BJ (cell line): ENCODE measurements at places on chromosomes 16 and 17. TPM values are rescaled to one million over a fixed set of nuclear protein-coding genes. Genes with fewer than 3 reads are reported as not detected.

DNA sequence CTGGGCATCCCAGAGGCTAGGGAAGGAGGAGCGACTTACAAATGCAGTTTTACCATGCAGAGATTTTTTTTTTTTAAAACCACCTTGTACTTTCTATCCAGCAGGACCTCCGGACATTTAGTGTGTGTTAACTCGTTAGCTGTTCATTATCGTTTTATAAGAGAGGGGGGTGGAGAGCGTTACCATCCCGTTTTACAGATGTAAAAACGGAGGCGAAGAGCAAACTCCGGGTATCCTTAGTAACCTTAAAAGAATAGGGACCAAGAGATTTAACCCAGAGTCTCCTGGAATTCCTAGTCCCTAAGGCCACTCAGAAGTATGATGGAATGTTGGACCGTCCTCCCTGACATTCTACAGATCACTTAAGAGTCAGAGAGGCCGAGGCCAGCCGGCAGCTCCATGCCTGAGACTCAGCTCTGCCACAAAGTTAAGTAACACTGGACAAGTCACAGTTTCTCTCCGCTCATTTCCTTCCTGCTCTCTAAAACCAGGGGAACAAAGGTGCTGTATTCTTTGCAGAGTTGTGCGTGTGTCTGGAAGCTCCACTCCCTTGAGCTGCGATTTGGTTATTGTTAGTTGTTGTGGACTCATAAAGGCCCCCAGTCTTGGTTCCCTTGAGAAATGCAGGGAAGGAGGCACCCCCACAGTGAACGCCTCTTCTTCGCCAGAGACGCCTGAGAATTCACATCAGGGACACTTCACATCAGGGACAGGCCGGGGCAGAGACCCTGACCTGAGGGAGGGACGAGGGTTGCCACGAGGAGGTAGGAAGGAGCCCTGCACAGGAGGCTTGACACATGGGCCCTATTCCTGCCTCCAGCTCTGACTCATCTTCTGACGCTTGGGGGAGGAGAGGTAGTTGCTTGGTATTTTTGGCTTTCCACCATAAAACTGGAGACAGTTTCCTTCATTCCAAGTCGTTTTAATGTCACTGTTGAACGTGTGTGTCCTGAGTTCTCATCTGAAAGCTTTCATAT is 1.2 kb downstream of the DUSP14 start:
- DNase-seq, result peak; percentile 63

The KRTAP2-3 gene
- polyA plus RNA-seq, result 1.3 and 1.4 TPM in 2 replicates

GRCh38 chr17:39335704-39336223 is 65.7 kb downstream of the FBXL20 start:
- no peak for DNase-seq

The UNC13D gene
- 0.28 and 0.40 TPM in 2 replicates for polyA plus RNA-seq

DNA sequence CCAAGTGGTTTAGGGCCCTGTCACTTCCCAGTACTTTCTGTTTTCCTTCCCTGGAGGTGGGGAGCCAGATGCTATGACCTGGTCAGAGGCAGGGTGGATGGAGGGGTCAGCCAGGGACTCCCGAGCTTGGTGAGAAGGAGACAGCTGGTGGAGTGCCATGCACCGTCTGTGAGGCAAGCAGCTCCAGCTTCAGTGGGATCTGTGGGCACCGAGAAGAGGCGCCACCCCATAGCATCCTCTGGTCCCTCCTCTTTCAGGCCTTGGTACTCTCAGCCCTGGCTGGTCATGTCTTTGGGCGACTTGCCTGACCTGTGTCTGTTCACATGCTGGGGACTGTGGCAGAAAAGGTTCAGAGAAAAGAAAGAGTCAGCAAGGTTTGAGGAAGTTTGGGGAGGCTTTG is 299.3 kb upstream of the N4BP1 start:
- DNase-seq, result no peak

DNA sequence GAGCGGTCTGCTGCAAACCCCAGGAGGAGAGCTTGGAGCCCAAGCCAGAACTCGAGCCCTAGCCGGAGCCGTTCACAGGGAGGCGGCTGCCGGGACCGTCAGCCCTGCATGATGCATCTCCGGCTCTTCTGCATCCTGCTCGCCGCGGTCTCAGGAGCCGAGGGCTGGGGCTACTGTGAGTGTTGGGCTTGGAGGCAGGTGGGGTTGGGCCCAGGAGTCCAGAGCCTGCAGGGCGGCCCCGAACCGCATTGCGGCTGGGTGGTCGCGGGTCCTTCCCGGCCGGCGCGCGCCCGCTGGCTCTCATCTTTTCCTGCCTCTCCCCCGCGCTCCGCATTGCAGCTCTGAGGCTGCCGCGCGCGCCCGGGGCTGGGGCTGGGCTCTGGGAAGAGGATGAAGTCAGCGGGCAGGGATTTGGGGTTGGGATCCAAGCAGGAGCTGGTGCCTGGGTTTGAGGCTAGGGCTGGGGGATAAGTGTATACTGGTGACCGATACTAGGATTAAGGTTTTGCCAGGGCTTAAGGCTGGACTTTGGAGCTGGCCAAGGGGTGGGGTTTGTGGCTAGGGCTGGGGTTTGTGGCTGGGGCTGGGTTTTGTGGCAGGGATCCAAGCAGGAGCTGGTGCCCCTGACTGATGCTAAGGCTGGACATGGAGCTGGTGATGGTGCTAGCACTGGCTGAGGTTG is 532 bp downstream of the CNTNAP1 start:
- DNase-seq, result no peak

The IGSF6 gene
- polyA plus RNA-seq, result not detected in 2 replicates

- peak; percentile 7 for DNase-seq
Observed at GRCh38 chr16:51666821-51667220, 515.8 kb upstream of the SALL1 start.

The HCRT gene
- polyA plus RNA-seq, result not detected in 2 replicates

DNA sequence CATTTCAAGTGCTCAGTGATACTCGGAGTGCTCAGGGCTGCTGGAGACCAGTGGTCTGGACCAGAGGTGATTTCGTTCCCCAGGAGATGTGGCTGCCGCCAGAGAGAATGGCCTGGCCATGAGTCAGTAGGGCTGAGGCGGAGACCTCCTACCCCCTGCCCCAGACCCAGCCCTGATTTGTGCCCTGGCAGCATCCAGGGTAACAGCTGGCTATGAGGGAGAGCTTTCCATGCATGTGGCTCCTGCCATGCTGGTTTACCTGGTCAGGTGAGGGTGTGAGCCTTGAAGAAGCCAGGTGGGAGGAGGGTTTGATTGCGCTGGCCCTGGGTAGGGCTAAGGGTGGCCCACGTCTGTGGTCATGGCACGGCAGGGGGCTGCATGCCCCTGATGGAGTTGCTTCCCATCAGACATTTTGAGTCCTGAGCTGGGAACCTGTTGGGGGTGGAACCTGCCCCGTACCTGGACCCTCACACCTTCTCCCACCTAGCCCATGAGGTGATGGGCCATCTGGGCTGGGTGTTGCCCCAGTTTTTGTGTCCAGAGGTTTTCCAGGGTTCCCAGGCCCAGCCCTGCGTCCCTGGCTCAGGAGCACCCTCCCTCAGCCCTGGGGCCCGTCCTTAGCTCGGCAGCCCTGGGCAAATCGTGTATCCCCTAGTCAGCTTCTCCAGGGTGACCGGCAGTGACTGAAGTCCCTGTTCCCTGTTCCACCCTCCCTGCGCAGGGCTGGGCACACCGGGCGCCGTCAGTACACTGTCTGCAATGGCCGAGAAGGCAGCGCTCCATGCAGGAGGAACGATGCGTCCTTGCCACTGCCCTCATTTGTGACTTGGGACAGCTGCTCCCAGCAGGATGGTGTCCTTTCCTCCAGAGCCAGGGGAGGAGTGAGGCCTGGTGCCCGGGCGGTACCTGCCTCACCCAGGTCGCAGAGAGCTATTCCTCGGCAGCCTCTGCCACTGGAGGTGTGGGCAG is 9.0 kb upstream of the CSNK1D start:
- DNase-seq, result no peak

- no peak for DNase-seq
Observed at GRCh38 chr17:31235110-31235509, 61.9 kb downstream of the OMG start.

DNA sequence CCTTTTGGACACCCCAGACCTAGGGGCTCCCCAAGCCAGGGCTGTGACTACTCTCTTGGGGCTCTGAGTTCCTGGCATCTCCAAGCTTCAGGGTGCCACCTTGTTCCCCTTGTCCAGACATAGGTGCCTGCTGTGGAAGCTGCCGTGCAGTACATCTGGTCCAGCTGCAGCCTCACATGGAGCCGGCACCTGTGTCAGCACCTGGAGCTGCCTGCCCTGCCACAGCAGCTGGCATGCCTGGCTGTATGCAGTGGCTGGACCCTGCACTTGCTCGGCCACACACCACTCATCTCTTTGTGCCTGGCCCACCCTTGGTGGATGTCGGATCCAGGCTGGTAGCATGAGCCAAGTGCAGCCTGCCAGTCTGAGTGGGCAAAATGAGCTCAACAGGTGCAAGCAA is 775.8 kb downstream of the CDH11 start:
- no peak for DNase-seq

DNA sequence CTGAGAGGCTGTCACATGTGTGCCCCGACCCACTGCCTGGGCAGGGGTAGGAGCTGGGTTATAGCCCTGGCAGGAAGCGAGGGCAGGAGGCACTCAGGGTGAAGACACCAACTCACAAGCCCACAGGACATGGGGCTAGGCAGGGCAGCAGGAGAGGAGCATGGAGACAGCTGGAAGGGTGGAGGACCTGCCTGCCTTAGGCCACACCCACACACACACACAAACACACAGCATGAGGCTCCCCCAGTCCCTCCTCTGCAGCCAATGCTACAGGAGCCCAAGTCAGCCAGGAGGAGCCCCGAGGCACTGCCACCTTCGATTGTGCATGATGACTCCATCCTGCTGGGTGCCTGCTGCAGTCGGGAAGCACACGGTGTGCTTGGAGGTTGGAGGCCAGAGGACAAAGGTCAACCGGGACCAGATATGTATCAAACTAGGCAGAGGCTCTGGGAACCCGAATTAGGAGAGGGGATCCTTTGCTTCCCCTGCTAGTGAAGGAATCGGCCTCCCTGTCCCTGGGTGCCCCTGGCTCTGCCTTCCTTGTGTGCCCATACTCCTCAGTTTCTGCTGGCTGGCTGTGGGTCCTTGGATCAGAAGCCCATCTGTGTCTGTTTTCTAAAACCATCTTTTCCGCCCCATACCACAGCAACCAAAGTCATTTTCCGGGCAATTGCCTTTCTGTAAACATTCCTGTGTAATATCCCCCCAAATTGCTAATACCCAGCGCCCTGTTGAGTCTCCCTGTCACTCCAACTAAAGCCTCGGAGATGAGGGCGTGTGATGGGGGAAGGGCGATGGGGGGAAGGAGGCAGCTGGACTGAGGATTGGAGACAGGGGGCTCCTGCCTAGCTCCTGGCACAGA is 20.5 kb downstream of the SRCIN1 start:
- no peak for DNase-seq

GRCh38 chr17:31513731-31514427 is 122.4 kb downstream of the RAB11FIP4 start:
- no peak for DNase-seq

- DNase-seq, result no peak
Observed at GRCh38 chr17:55228683-55229192, 36.0 kb upstream of the HLF start.

- DNase-seq, result no peak
Observed at GRCh38 chr17:28142305-28142704, 99.8 kb downstream of the NLK start.

The CSH2 gene
- not detected in 2 replicates for polyA plus RNA-seq

The DBNDD1 gene
- 3.3 and 4.6 TPM in 2 replicates for polyA plus RNA-seq

The COL1A1 gene
- polyA plus RNA-seq, result 1,679 and 2,161 TPM in 2 replicates

GRCh38 chr17:73586921-73587602 is 57.2 kb downstream of the SDK2 start:
- DNase-seq, result no peak

GRCh38 chr17:6162216-6162615 is 92.0 kb downstream of the WSCD1 start:
- DNase-seq, result no peak

GRCh38 chr16:2090777-2091546 is 43.2 kb downstream of the TSC2 start:
- DNase-seq, result no peak

GRCh38 chr16:75304521-75305363 is 53.3 kb upstream of the BCAR1 start:
- peak; percentile 84 for DNase-seq

- no peak for DNase-seq
Observed at GRCh38 chr16:57903656-57904055, 67.3 kb downstream of the CNGB1 start.

The PERCC1 gene
- not detected in 2 replicates for polyA plus RNA-seq

The PARD6A gene
- 0.86 and 0.88 TPM in 2 replicates for polyA plus RNA-seq

GRCh38 chr16:71746442-71747046 is 22.0 kb upstream of the PHLPP2 start:
- DNase-seq, result no peak

GRCh38 chr17:82097919-82098168 is 192 bp downstream of the FASN start:
- DNase-seq, result no peak

The DOC2A gene
- 0.26 and 0.64 TPM in 2 replicates for polyA plus RNA-seq

DNA sequence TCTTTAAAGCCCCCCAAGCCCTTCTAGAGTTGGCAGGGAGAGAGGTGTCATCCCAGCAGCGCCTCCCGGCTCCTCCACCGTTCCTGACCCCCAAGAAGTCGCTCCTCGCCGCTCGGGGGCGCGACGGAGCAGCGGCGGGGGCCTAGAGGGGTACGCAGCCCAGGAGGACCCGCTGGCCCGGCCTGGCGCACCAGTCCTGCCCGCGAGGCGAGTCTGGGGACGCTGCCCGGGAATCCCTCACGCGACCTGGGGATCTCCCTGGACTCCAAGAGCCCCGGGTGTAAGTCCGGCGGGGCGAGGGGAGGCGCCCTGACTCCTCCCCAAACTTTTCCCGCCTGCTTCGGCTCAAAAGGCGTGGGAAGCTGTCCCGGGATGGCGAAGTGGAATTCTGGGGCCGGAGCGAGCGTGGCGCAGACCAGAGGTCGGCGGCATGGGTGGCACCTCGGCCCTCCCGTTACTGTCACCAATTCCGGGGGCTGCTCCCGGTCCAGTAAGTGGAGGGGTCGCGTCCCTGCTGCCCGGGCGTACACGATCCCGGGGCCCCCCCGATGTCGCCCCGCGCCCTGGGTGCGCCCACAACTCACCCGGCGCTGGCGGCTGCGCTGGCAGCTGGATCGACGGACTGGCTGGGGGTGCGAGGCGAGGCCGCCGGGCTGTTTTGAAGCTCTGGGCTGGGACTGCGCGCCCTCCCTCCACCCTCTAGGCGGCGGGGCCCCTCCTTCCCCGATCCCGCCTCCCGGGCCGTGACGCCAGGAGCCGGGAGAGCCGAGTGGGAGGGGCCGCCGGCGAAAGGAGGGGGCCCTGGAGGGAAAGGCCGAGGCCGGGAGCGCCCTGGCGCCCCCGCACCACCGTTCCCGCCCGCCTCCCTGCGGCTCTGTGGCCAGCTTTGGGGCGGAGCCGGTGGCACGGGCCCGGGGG is at the start of gene EMP2:
Gene EMP2, minus strand, starts transcription at position 634 of the 918 bp plus-strand sequence. CDS start 32,981 bp downstream, outside the sequence.
- no peak for DNase-seq

GRCh38 chr17:20774472-20775135 is 195.1 kb downstream of the CDRT15L2 start:
- peak; percentile 9 for DNase-seq

DNA sequence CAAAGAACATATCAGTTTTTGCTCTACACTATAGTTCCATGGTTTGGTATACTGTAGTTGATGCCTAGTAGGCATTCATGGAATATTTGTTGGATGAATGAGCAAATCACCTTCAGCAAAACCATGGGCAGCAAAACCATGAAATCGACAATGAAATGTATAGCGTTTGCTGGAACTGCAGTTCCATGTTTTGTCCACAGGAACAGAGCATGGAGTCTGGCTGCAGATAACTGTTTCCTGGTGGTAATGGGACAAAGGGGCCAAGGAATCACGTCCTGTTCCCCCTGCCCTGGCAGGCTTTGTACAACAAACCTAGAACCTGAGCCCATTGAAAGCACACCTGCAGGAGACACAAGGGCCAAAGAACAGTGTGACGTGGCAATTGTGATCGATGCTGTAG is 101.1 kb downstream of the USP31 start:
- DNase-seq, result no peak

The ZMYND15 gene
- polyA plus RNA-seq, result 0.13 TPM in 1 of 2 replicates, not detected in the other
